H54 (cell line): ENCODE measurements at places on chromosomes 2 and 18.
A peak's percentile ranks its signal among the peaks of the same experiment; 100 is the strongest.

GRCh38 chr2:232134939-232135338 is 173.4 kb downstream of the DIS3L2 start:
- no peak for DNase-seq

GRCh38 chr2:153604133-153604532 is 125.6 kb upstream of the RPRM start:
- no peak for DNase-seq

DNA sequence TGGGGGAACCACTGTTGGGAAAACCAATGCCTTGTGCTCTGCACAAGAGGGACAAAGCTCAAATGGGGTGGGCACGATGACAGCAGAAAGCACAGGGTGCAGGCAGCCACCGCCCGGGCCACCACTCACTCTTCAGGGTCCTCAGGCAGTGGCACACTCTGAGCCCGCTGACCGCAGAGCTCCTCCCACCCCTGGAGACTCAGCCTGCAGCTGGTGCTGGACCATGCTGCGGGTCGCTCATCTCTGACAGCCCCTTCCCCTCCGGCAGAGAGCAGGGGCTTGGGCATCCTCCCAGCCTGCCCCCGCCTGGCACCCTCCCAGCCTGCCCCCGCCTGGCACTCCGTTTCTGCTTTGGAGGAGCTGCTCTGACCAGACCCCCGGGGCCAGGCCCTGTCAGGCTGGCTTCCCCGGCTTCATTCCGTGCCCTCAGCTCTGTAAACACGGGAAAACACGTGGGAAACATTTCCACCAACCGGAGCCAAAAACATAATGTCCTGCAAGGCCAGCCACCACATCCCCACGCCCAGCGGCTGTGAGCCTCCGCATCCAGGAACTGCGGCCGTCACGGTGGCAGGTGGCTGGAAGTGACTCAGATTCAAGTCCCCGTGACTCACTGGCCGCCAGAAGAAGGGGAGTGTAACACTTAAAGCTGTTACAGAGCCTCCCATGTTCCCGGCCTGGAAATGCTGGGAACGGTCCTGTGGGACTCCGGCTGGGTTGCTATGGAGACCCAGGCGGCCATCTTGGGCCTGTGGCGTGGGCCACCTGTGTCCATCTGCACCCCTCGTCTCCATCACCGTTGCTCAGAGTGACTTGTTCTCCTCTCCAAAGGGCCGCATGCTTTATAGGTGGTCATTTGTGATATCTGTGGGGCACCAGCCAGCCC is 6.8 kb upstream of the SNED1 start:
- peak; percentile 95 for DNase-seq

DNA sequence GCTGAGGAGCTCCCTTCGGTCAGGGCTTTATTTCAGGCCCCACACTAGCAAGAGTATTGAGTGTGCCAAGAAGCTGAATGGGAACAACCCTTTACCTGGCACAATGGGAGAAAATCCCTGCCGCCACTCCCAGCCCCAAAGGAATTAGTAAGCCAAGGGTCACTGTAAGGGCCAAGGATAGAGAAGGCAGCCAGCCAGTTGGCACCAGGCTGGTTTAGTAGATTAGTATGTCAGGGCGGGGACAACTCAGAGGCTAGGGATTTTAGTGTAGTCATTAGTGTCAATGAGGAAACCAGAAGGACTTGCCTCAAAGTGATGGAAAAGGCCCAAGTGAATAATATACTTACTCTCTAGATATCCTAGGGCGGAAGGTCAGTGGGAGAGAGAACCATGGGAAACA is 34.9 kb upstream of the CYP26B1 start:
- no peak for DNase-seq

DNA sequence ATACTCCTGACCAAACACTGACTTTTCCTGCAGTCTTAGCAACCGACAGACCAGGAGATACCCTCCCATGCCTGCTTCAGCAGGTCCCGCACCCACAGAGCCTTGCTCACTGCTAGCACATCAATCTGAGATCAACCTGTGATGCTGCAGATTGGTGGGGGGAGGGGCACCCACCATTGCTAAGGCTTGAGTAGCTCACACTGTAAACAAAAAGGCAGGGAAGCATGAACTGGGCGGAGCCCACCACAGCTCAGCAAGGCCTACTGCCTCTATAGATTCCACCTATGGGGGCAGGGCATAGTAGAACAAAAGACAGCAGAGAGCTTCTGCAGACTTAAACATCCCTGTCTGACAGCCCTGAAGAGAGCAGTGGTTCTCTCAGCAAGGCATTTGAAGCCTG is 109.7 kb downstream of the SP100 start:
- DNase-seq = no peak

- peak; percentile 66 for DNase-seq
These were observed 162.9 kb upstream of the AGAP1 start for GRCh38 chr2:235330775-235331451.

GRCh38 chr18:56511996-56512395 is 126.4 kb downstream of the TXNL1 start:
- DNase-seq = no peak

- peak; percentile 34 for DNase-seq
These were observed 222.0 kb upstream of the FN1 start for GRCh38 chr2:215657844-215658243.

GRCh38 chr2:39128919-39129391 is 8.1 kb upstream of the SOS1 start:
- no peak for DNase-seq

- peak; percentile 79 for DNase-seq
These were observed 18.0 kb downstream of the MAL start for GRCh38 chr2:95043300-95044093.

GRCh38 chr2:157386747-157387146 is 57.1 kb downstream of the CYTIP start:
- no peak for DNase-seq

GRCh38 chr2:95343429-95344214 is 46.5 kb downstream of the KCNIP3 start:
- DNase-seq = peak; percentile 45

GRCh38 chr2:26578113-26578458 is 63.1 kb downstream of the CIB4 start:
- DNase-seq = no peak

DNA sequence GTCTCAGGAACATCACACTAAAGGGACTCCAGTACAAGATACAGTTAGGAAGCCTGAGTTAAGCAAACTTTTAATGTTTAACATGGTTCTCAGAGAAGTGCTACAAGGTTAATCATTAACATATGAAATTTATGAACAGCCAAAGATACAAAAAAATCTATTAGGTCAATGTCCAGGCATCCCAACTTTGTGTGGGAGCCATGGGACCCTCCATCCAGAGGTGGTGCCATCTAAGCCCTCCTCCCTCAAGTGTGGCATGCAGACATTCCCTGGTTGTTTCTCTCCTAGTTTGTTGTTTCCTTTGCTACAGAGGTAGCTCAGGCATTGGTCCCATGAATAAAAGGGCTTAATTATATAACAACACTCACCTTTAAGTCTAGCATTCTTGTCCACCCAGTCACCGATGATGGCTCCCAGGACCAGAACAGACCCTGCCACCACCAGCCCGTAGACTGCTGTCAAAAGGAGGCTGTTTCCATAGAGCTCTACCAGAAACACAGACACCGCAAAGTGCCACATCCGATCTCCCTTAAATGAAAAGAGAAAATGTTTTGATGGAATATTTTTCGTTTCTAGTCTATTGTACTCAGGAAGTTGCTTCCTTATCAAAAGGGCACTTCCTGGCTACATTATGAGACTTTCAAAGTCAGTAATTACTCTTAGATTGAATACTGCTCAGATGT is 5.7 kb downstream of the SLC40A1 start:
- no peak for DNase-seq

GRCh38 chr2:213079756-213080155 is 71.7 kb downstream of the IKZF2 start:
- DNase-seq = no peak

GRCh38 chr2:68223419-68223818 is 28.9 kb downstream of the PPP3R1 start:
- no peak for DNase-seq

DNA sequence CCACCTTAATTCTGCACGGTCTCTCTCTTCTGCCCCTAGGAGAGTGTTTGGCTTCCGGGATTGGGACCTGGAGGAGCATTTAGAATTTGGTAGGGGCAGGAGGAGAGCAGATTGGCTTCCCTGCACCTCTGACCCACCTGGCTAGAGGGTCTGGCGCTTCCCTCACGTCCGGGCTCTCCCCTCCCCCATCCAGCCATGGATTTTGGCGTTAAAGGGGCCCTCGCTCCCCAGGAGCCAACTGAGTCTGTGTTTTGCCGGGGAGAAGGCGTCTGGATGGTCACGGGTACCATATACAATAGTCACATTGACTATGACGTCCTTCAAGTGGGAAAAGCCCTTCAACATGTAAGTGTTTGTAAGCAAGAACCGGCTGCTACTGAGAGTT is 6.6 kb downstream of the HOXD3 start:
- no peak for DNase-seq

DNA sequence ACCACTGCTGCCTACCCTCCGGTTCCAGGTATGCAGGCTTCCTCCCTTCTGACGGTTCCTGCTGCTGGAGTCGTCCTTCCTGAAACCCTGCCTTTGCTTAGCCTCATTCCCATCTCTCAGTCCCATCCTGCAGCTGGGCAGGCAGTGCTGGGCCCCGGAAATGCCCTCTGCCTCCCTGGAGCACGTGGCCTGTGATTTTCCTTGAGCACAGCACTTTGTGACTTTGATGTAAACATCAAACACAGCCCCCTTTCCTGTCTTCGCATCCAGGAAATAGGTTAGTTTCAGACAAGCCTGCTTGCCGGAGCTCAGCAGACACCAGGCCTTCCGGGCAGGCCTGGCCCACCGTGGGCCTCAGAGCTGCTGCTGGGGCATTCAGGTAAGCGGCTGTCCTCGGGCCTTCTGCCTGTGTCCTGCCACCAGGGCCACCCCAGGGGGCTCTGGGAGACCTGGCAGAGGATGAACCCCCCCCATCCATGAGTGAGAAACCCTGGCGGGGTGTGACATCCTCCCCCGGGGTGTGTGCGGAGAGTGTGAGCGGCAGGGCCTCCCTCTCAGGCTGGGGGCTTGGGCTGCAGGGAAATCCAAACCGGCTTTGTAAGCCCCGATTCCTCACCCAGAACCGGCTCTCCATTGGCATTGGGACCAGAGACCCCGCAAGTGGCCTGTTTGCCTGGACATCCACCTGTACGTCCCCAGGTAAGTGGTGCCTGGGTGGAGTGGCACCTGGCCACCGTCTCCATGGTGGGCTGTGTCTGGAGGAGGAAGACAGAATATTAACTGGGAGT is at the start of gene ZAP70:
ZAP70 (plus strand) TSS at position 281 of the 788 bp plus-strand sequence. CDS start 10,461 bp downstream, outside the sequence.
- DNase-seq = no peak

DNA sequence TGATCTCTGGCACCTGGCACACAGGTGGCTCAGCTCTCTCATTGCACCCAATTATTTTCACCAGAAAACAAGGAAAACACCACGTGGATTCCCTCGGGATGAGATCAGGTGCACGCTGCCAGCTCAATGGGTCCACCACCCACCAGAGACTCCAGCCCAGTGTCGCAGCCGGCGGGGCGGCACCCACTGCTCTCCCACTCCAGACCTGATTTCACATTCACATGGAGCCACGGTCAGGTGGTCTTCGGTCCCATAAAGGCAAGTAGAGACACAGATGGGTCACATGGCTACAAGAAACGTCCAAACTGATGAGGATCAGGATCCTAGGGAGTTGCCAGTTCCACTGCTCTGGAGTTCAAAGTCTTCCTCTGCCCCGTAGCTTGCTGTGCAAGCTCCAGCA is 217.6 kb downstream of the ANKRD30B start:
- DNase-seq = no peak

DNA sequence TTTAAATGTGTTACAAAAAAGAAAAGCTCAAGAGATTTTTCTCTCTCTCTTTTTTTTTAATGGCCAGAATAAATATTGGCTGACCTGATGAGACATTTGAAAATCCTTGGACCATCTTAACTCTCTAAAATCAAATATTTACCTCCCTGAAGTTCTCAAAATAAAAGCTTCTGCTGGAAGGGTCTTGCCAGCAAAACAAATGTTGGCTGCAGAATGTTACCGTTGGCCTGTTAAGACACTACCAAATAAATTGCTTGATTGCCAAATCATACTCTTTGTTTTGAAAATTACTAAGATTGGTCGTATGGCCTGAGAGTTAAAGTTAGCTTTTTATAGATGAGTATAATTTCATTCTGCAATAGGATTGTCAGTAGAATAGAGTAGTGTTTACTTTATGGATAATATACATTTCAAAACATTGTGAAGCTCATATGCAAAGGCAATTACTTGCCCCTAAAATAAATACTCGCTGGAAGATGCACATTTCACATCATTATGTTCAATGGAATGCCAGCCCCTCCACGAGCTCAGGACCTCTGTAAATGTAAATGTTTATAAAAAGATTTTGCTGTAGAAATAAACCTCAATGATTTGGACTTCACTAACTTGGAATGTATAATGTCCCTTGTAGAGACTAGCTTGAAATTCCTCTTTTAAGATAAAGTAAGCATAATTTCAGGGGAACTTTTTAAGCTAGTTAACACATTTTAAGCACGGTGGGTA is 193.4 kb downstream of the SOX11 start:
- no peak for DNase-seq

- DNase-seq = no peak
These were observed 40.4 kb upstream of the TTC32 start for GRCh38 chr2:19942199-19942598.

DNA sequence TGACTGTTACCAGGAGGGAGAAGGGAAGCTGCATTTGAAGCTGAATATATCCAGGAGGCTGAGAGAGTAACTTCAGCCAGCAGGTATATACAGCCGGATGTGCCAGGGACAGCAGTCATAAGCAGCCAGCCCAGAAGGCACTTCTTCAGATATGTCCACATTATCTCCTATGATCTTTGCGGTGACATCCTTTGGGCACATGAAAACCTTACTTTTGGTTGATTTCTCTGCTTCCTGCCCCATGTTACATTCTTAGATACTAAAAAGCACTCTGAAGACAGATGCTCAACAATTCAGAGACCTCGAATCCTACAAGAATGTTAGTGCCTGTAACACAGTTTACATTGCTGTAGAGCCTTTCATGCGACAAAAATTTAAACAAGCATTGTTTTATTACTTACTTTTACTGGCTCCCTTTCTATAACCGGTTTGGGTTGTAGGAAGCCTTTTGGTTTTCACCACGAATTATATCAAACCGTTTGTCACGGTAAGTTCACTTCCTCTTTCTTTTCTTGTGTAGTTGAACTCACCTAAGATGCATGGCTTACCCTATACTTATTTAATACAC is 50.3 kb upstream of the TLK1 start:
- no peak for DNase-seq

- no peak for DNase-seq
These were observed 128.0 kb downstream of the NFATC1 start for GRCh38 chr18:79523736-79524180.

DNA sequence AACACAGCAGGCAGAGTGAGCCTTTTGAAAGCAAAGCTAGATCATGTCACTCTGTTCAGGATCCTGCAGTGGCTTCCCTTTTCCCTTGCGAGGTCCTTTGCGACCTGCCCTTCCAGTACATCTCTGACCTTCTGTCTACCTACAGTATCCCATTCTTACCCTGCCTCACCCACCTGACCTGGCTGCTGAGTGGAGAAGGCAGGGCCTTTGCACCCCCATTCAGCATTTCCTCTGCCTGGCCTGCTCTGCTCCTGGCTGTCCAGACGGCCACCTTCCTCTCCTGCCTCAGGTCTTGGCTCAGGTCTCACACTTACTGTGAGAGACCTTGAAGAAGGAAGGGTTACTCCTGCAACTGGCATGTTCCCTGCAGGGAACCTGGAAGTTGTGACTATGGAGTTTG is 77.4 kb downstream of the MAPRE2 start:
- DNase-seq = no peak

- DNase-seq = no peak
These were observed 419.9 kb downstream of the STK39 start for GRCh38 chr2:167827352-167828097.

- no peak for DNase-seq
These were observed 48.7 kb downstream of the CYP26B1 start for GRCh38 chr2:72098935-72099334.

GRCh38 chr2:99974275-99974674 is 168.1 kb downstream of the AFF3 start:
- no peak for DNase-seq

GRCh38 chr2:150674283-150674682 is 186.8 kb upstream of the RND3 start:
- DNase-seq = no peak
